Progenitor cell of endocrine pancreas (in vitro differentiated cells): ENCODE measurements at places on chromosomes 5 and 9. TPM values are rescaled to one million over a fixed set of nuclear protein-coding genes. Genes with fewer than 3 reads are reported as not detected.

CRHBP gene
- total RNA-seq = 1.1 and 2.2 TPM in 2 replicates

ADCY2 gene
- total RNA-seq = 4.5 and 8.7 TPM in 2 replicates

CYSTM1 gene
- total RNA-seq = 28.1 and 30.9 TPM in 2 replicates

HRCT1 gene
- total RNA-seq = not detected in 2 replicates

ZNF462 gene
- total RNA-seq = 102 and 103 TPM in 2 replicates

ZFP37 gene
- 7.9 and 8.7 TPM in 2 replicates for total RNA-seq

OTP gene
- total RNA-seq = not detected in 2 replicates

C5orf52 gene
- total RNA-seq = not detected in 2 replicates

TBC1D2 gene
- 8.4 and 8.5 TPM in 2 replicates for total RNA-seq

VCAN gene
- 673 and 675 TPM in 2 replicates for total RNA-seq

EQTN gene
- total RNA-seq = 1.1 and 1.4 TPM in 2 replicates

LEAP2 gene
- 1.7 and 2.0 TPM in 2 replicates for total RNA-seq

SMIM27 gene
- 12.0 and 13.6 TPM in 2 replicates for total RNA-seq

GEMIN5 gene
- total RNA-seq = 21.9 and 24.2 TPM in 2 replicates
